Activated naive CD4-positive, alpha-beta T cell treated with anti-CD3 and anti-CD28 coated beads for 36 hours (primary cell): ENCODE measurements at places on chromosomes 7 and 10. TPM values are rescaled to one million over a fixed set of nuclear protein-coding genes. Genes with fewer than 3 reads are reported as not detected.

Gene FAM25A
- not detected for total RNA-seq

- peak; percentile 11 for DNase-seq
- H3K27ac ChIP-seq: no peak overlapping the region
- H3K36me3 ChIP-seq: no peaks in the 10 kb centered on the region
These were observed 89.3 kb downstream of the BEND7 start for GRCh38 chr10:13439313-13440184.

Gene GPAM
- total RNA-seq: 7.3 TPM

Gene DKK1
- not detected for total RNA-seq

DNA sequence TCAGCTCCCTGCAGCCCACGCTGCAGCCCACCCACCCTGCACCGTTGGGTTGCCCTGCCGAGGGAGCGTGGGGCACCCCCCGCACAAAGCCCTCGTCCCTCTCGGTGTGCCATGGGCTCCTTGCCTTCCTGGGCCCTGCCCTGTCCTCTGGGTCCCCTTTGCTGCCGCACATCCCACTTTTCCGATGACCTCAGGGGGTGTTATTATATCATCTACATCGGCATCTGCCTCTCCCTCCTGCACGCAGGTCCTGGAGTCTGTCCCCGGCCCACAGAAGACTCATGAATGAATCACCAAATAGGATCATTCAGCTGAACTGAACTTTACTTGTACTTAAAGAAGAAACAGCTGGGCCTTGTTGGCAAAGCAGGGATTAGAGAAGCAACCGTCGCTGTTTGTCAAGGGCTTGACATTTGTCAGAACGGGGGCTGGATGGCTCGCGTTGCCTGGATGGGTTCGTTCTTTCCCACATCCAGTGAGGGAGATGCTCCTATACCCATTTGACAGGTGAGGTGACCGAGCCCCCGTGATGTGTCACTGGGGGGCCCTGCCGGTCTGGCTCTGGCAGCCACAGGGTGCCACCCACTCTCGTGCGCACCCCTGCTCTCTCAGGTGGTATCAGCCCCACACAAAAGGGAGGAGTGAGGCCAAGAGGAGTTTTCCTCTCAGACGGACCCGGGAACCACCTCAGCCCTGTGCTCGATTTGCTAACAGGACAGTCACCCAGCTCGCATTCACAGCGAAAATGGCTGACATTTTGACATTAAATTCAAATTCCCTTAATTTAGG, 58.6 kb upstream of the EBF3 start:
- no peaks in the 10 kb centered on the region for H3K36me3 ChIP-seq
- no peaks in the 10 kb centered on the region for H3K4me1 ChIP-seq
- no peak overlapping the region for H3K4me3 ChIP-seq
- no peaks in the 10 kb centered on the region for H3K27me3 ChIP-seq
- no peak for DNase-seq

Gene TFEC
- total RNA-seq: not detected

DNA sequence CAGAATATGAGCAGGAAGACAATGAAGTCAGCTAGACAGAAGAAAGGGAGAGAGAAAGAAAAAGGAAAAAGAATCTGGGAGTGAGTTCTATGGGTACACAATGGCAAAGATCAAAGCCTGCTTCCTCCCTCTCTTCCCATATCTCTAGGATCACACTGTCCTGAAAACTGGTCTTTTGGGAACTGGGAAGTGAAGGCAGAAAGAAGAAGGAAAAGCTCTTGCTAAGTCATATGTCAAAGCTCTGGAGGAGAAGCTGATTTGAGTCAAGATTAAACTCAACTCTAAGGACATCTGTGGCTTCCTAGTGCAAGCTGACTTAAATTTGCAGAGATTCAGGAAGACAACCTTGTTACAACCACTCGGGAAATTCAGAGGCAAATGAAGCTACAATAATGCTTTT, 147.5 kb downstream of the DOCK4 start:
- H3K27ac ChIP-seq: no peak overlapping the region
- H3K36me3 ChIP-seq: no peaks in the 10 kb centered on the region
- DNase-seq: no peak
- H3K27me3 ChIP-seq: peaks cover 9% of the 10 kb centered on the region
- H3K4me1 ChIP-seq: peaks cover 2% of the 10 kb centered on the region

- H3K36me3 ChIP-seq: no peaks in the 10 kb centered on the region
- no peak overlapping the region for H3K4me3 ChIP-seq
- no peak overlapping the region for H3K27ac ChIP-seq
- DNase-seq: peak; percentile 67
These were observed 175.1 kb downstream of the SEPTIN7 start for GRCh38 chr7:35975851-35976454.

Gene ACTR3C
- total RNA-seq: 3.4 TPM

Gene C10orf62
- total RNA-seq: not detected

GRCh38 chr7:145219461-145219860, 383.6 kb upstream of the TPK1 start:
- H3K4me3 ChIP-seq: no peak overlapping the region
- no peaks in the 10 kb centered on the region for H3K27me3 ChIP-seq
- no peak overlapping the region for H3K27ac ChIP-seq
- H3K4me1 ChIP-seq: no peaks in the 10 kb centered on the region
- DNase-seq: no peak

Gene PTER
- 16.7 TPM for total RNA-seq

GRCh38 chr7:115221456-115221855, 299.6 kb downstream of the MDFIC start:
- H3K27me3 ChIP-seq: peaks cover 4% of the 10 kb centered on the region
- no peak overlapping the region for H3K27ac ChIP-seq
- H3K4me3 ChIP-seq: no peak overlapping the region
- no peaks in the 10 kb centered on the region for H3K36me3 ChIP-seq
- DNase-seq: no peak
- peaks cover 7% of the 10 kb centered on the region for H3K4me1 ChIP-seq

- no peaks in the 10 kb centered on the region for H3K27me3 ChIP-seq
- no peak overlapping the region for H3K4me3 ChIP-seq
- no peak overlapping the region for H3K27ac ChIP-seq
- H3K36me3 ChIP-seq: no peaks in the 10 kb centered on the region
- no peak for DNase-seq
- H3K4me1 ChIP-seq: no peaks in the 10 kb centered on the region
These were observed 10.9 kb upstream of the CHRM2 start for GRCh38 chr7:136857573-136857972.

DNA sequence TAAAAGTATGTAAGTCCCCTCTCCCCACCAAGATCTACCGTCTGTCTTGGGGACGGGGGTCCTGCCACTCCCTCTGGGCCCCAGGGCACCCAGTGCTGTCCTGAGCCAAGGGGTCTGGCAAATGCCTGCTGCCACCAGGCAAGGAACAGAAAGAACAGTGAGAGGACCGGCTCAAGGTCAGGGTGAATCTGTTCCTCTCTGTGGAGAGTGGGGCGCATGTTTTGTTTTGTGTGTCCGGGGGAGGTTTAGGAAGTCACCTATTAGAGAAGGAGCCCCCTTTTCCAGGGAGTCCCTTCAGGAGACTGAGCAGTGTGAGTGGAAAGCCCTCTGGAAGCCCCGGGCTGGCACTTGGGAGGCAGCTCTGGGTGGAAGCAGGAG, 158.5 kb upstream of the RHEB start:
- peaks cover 22% of the 10 kb centered on the region for H3K4me1 ChIP-seq
- H3K36me3 ChIP-seq: no peaks in the 10 kb centered on the region
- H3K27me3 ChIP-seq: no peaks in the 10 kb centered on the region
- H3K27ac ChIP-seq: no peak overlapping the region
- no peak overlapping the region for H3K4me3 ChIP-seq
- DNase-seq: no peak

GRCh38 chr10:103845972-103846371, 9.4 kb downstream of the SH3PXD2A start:
- no peaks in the 10 kb centered on the region for H3K27me3 ChIP-seq
- H3K4me3 ChIP-seq: no peak overlapping the region

Gene ATXN7L1
- total RNA-seq: 8.8 TPM

Gene TBC1D12
- 0.25 TPM for total RNA-seq

Gene KBTBD2
- total RNA-seq: 30.6 TPM

GRCh38 chr10:110529596-110530011, 31.9 kb downstream of the DUSP5 start:
- peak; percentile 26 for DNase-seq
- peaks cover 50% of the 10 kb centered on the region for H3K4me1 ChIP-seq
- H3K27ac ChIP-seq: peak overlapping the region; percentile 72
- H3K27me3 ChIP-seq: no peaks in the 10 kb centered on the region
- no peaks in the 10 kb centered on the region for H3K36me3 ChIP-seq

Gene ZP3
- 32.6 TPM for total RNA-seq

DNA sequence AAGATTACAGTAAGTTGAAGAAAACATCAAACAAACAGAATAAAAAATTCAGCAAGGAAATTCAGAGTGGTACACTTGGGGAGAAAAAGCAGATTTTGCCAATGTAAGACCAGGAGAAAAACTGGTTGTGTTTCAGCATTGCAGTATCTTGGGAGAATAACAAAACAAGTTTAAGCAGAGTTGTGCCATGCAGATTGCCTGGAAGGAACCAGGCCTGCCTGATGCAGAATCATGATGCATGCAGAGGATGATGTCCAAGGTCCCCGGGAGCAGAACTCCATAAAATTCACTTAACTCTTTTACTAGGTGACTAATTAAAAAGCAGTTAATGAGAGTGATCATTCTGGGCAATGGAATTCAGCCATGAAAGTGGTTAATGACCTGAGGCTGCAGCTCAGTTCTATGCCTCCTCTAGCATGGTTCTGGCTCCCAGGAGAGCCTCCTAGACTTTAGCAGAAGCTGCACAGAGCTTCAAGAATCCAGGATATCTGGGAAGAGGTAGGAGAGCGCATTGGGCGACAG, 379.7 kb upstream of the C7orf33 start:
- H3K27ac ChIP-seq: no peak overlapping the region
- no peaks in the 10 kb centered on the region for H3K36me3 ChIP-seq
- H3K4me1 ChIP-seq: no peaks in the 10 kb centered on the region
- no peak for DNase-seq

DNA sequence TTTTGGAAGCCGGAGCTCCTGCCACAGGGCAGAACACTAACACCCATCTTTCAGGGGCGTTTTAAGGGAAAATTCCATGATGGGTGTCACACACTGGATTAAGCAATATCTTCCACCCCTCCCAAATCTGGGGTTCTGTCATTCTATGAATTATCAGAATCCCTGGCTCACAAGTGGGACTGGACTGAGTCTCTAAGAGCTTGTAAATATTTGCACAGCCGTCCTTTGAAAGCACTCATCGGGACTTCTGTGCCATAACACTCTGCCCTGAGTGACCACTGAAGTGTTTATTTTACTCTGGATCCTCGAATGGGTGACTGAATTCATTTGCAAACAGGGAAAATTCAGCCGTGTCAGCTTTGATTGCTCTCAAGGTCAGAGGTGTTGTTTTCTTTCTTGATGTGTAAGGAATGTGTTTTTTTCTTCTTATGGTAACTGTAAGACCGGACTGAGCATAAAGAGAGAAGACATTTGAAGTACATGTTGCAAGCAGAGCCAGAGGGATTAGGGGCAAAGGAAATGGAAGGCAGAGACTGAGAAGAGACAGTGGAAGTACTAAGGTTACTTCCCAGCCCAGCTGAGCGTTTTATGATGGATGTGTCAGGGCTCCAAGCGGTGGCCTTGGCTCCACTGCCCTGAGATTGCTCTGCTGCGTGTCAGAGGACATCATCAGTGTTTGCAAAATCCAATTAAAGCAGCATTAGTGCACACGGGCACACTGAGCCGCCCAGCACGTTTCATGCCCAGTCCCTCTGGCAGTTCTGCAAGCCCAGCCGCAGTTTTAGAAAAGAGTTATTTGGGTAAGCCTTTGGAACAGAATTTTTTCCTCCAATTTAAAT, 17.7 kb upstream of the GTPBP4 start:
- H3K4me1 ChIP-seq: peaks cover 7% of the 10 kb centered on the region
- no peak overlapping the region for H3K27ac ChIP-seq
- no peak for DNase-seq
- no peak overlapping the region for H3K4me3 ChIP-seq

DNA sequence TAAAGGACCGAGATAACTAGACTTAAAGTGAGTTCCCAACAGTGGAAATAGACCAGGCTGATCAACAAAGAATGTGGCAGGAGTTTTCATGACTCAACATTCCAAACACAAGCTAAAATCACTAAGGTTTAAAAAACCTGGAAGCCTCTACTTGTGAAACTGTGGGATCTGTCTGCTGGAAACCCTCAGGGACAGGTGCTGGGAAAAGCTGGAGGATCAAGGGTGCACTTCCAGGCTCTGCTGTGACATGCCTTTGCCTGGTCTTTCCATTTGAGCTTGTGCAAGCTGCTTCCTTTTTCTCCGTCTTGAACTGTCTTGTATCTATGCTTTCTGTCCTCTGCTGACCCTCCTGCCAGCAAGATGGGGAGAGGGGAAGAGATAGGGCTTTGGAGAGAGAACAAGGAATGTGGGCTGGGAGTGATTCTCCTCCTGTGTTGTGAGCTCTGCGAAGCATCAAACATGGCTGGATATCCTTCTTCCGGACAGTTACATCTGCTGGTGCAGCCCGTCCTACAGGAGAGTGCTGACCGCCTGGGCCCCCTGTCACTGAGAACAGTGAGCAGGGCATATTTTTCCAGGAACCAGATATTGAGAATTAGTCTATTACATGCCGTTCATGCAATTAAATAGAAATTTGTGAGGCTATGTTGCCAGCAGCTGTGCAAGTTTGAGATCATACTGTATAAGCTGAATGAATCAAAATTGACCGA, 25.5 kb downstream of the ARHGAP22 start:
- H3K4me1 ChIP-seq: no peaks in the 10 kb centered on the region
- H3K4me3 ChIP-seq: no peak overlapping the region
- H3K27ac ChIP-seq: no peak overlapping the region
- peaks cover 22% of the 10 kb centered on the region for H3K27me3 ChIP-seq
- H3K36me3 ChIP-seq: no peaks in the 10 kb centered on the region

Gene TRIL
- total RNA-seq: not detected

Gene SEMA3A
- 3.0 TPM for total RNA-seq

DNA sequence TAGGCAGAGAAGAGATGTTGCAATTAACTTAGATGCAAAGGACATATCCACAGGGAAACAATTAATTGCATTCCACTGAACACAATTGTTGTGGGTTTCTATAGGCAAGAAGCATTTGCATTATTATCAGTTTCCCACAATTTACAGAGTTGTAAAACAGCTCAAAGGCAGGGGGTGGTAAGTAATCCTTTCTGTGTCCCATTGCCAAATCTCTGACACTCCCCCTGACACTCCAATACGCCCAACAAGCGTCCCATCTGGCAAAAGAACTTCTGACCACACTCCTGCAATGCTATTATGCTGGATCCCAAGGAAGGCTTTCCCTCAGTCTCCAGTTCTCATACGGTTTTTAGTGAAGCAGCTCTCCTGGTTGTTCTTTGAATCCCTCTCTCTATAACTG, 179.8 kb downstream of the CXCL12 start:
- DNase-seq: no peak
- peaks cover 5% of the 10 kb centered on the region for H3K27me3 ChIP-seq
- no peaks in the 10 kb centered on the region for H3K36me3 ChIP-seq
- no peak overlapping the region for H3K4me3 ChIP-seq
- no peaks in the 10 kb centered on the region for H3K4me1 ChIP-seq
- no peak overlapping the region for H3K27ac ChIP-seq

- H3K27me3 ChIP-seq: no peaks in the 10 kb centered on the region
- H3K4me3 ChIP-seq: no peak overlapping the region
- no peaks in the 10 kb centered on the region for H3K36me3 ChIP-seq
- no peak overlapping the region for H3K27ac ChIP-seq
These were observed 225.6 kb downstream of the ARL4A start for GRCh38 chr7:12913002-12913401.

DNA sequence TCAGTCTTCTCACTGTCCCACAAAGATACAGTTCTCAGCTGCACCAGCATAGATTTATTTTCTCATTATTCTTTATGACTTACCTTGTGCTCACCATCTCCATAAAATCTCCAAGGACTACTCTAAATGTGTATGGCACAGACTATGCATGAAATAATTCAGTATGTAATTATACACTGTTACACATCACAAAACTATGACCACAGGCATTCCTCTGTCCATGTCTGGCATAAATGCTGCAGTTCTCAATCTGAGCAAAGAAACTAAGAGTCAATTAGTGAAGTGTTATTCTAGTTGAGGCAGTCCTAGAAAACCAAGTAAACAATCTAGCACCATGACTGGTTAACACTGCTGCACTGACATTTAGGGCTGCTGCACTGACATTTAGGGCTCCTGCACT, 2.7 kb downstream of the CYCS start:
- H3K27me3 ChIP-seq: no peaks in the 10 kb centered on the region
- H3K4me3 ChIP-seq: peak overlapping the region; percentile 9
- H3K27ac ChIP-seq: peak overlapping the region; percentile 10
